ENCODE measurements at places on chromosomes 2 and 18. TPM values are rescaled to one million over a fixed set of nuclear protein-coding genes. Genes with fewer than 3 reads are reported as not detected.
A peak's percentile ranks its signal among the peaks of the same experiment; 100 is the strongest.

- DNase-seq = no peak
Observed at GRCh38 chr2:48755473-48755872, at the start of gene LHCGR. TSS of gene LHCGR (minus strand) at chr2:48755724. CDS start at chr2:48755671, 53 bp downstream.

GRCh38 chr18:36812678-36813077 lies 16.1 kb downstream of the TPGS2 start:
- no peak for DNase-seq

DNA sequence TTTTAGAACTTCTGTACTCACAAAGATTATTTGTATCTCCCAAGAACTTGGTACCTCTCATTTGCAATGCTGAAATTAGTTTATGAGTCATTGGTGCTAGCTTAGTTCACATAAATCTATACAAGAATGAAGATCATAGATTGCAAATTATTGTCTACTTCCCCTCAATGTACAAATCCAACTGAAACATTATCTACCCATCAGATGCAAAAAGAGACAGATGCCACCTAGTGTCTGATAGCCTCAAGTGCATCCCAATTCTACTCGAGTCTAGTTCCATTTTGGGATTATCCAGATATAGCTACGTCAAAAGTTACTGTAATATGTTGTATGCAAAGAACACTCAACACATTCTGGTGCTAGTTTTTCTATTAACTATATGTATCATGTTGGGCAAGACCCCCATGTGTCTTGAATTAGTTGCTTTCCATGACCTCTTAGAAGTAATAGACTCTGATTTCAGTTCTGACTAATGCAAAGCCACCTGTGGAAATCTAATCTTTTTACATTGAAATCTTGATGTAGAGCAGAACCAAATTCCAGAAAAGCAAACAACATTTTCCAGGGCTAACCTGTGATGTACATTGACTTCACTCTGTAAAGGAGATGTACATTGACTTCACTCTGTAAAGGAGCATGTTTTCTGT lies 210.0 kb downstream of the RBM43 start:
- DNase-seq = peak; percentile 52

- DNase-seq = no peak
Observed at GRCh38 chr18:59303006-59303405, 15.4 kb downstream of the CPLX4 start.

DNA sequence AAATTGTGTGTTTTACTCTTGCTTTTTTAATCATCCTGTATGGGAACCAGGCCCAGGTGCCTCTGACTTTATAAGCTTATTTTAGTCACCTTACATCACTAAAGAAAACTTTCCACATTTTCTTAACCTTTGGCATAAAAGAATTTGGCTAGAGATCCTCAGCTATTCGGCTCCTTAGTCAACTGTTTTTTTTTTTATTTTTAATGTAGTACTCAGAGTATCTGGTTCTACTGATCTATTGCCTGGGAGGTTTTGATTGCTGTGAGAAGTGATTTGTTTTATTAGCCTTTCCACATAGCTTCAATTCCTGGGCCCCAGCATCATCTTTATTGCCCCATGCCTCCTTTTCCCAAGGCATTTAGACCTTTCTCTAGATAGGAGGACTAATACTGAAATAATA lies 121.0 kb downstream of the MYO1B start:
- DNase-seq = peak; percentile 27

- no peak for DNase-seq
Observed at GRCh38 chr2:142920571-142920970, 43.1 kb downstream of the KYNU start.

GRCh38 chr18:36376361-36376760 lies 78.8 kb downstream of the FHOD3 start:
- DNase-seq = no peak

DNA sequence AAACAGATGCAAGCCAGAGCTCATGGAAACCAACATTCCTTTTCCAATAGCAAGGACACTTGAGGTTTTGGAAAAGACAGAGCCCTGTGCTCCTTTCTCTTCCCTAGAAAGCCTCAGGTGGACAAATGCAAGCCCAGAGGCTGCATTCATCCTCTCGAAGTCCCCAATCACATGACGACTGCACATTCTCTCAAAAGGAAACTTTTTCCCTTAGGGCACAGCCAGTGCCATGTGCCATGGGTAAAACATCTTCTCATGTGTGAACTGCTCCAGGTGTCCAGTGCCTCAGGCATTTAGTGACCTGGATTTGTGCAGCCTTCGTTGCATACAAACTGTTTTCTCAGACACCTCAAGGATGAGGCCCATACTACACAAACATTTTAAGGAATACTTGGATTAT lies 140.7 kb downstream of the LAMA1 start:
- DNase-seq = no peak

DNA sequence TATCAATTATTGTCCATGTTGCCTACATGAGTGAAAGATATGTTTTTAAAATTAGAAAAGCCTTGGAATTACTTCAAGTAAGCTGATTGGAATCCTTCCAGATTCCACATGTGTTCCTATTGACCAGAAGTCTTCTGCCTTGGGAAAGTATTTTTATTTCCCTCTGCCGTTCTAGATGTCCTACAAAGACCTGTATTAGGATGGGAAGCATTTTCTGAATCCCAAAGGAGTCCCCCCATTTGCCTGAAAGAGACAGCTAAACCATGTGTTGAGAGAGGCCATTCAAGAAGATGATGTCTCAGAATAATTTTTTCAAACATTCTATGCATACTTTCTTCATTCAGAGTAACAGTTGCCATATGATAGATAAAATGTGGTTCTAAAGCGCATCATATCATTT lies 19.0 kb upstream of the MYO1B start:
- no peak for DNase-seq

DNA sequence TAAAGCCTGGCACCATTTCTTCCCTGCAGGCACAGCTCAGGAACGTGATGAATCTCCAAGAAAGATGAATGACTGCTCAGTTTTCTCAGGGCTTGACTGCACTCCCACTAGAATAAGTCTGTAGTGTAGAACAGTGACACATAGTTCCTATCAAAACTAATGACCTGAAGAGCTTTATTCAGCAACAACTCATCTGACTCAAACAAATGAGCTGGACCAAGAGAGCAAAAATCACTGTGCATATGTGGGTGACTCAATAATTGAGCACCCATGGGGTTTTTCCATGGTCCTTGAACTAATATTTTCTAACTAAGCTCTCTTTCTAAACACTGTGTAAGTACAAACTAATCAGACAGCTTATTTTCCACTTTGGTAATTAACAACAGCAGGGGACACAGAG lies 61.1 kb upstream of the XDH start:
- peak; percentile 95 for DNase-seq

GRCh38 chr2:6913415-6914157 lies 3.6 kb upstream of the RNF144A start:
- DNase-seq = no peak

- DNase-seq = no peak
Observed at GRCh38 chr2:67576991-67577390, 179.9 kb downstream of the ETAA1 start.

- no peak for DNase-seq
Observed at GRCh38 chr18:60891936-60892335, 441.3 kb upstream of the CDH20 start.

DNA sequence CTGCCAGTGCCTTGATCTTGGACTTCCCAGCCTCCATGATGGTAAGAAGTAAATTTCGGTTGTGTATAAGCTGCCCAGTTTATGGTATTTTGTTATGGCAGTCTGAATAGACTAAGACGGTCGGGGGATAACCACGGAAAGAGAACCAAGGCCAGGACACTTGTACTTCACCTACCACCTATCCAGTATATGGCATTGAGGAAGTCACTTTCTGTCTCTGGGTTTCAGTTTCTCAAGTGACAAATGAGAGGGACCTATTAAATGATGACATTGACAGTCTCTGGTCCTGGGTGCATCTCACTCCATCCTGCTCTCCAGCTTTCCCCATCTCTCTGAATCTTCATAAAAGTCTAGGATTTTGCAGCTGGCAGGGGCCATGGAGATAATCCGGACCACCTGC lies 183.8 kb upstream of the MSH6 start:
- no peak for DNase-seq

GRCh38 chr2:236558993-236559978 lies 10.3 kb upstream of the ACKR3 start:
- no peak for DNase-seq

DNA sequence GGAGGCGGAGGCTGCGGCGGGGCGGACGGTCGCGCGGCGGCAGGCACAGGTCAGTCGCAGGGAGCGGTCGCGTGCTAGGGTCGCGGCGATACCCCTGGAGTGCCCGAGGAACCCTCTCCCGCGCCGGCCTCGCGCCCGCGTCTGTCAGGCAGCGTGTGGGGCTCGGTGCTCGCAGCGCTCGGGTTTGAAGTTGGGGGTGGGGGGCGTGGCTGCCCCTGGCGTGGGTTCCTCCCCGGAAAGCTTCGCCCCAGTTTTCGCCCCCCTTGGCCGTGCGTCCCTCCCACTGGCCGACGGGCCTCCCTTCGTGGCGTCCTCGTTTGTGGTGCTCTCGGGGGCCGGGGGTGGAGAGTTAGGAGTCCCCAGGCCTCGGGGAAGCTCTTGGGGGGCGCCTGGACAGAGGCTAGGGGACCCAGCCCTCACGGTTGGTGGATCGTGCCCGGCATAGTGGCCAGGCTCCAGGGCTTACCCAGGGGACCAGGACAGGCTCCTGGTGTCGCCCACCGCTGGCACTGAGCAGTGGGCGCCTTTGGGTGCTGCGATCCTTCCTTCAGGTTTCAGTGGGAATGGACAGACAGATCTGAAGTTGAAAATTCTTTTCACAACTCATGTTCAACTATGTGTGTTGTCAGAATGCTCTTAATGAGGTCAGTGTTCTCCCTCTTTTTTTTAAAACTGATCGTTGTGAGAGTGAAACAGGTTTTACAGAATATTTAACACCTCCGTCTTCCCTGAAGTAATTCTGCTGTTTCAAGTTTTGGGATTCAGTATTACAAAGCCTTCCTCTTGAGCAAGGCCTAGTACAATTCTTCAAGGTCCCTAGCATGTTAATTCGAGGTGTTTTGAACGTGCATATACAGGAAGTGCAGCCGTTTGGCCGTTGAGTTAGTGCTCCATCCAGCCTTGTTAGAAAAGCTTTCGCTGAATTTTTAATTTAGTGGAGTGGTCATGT lies 604 bp downstream of the RALBP1 start:
- DNase-seq = peak; percentile 45

GRCh38 chr2:70615222-70615621 lies 61.6 kb upstream of the TGFA start:
- DNase-seq = no peak

DNA sequence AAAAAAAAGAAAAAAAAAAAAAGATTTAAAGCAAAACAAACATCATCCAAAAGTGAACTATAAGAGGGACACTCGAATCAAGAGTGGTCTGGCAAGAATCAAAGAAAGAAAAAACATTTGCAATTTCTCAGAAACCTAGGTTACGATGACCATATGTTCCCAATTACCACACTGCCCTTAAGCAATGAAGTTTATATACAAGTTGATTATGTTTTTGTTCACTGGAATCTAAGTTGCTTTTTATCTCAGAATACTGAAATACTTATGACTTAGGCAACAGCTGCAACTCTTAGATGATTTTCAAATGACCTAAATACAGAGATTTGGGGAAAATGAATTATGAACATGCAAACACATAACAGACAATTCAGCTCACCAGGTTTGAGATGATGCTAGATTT lies 597.1 kb upstream of the CHAC2 start:
- no peak for DNase-seq

DNA sequence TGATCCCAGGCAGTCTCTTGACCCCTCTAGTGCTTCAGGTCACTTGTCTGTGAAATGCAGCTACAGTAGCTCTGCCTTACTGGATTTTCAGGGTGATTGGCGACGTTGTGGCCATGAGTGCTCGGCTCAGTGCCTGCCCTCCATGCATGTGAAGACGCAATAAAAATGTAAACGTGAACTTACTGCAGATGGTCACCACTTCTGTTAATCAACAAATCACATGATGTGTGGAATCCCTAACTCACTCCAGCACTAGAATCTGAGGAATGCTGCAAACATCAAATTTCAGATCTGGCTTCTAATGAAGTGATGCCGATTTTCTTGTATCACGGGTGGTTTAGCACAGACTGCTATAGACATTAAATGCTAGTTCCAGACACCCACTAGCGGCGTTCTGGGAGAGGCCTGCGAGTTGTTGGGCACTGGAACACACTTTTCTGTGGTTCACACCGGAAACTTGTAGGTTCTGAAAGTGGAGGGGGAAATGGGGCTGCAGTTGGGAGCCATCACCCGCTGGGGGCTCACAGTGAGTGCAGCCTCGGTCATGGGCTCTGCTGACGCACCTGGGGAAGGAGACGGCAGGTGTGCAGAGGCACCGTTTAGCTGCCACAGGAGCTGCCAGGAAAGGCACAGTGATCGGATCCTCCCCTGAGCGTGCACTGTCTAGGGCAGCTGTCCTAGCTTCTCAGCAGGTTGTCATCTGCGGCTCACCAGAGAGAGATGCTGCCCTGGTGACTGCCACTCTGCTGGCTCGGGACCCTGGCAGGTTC lies 6.5 kb downstream of the CNDP1 start:
- peak; percentile 38 for DNase-seq

DNA sequence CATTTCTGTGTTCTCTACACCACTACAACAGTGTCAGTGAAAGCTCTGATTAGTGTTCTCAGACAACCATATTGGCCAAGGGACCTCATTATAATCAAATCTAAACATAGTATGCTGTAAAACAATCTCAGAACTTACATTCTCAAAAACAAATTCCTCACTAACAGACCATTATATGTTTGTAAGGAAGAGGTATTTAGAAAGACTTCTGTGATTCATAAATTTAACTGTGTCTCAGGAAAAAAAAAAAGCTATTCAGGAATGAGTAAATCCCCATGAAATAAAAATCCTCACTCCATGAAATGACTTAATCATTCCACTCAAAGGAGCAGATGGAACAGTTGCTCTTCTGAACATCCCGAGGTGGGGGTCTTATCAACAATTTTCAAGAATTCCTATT lies 413.0 kb downstream of the CDH2 start:
- DNase-seq = peak; percentile 38

- DNase-seq = no peak
Observed at GRCh38 chr2:15797231-15797938, 143.0 kb upstream of the MYCN start.

DNA sequence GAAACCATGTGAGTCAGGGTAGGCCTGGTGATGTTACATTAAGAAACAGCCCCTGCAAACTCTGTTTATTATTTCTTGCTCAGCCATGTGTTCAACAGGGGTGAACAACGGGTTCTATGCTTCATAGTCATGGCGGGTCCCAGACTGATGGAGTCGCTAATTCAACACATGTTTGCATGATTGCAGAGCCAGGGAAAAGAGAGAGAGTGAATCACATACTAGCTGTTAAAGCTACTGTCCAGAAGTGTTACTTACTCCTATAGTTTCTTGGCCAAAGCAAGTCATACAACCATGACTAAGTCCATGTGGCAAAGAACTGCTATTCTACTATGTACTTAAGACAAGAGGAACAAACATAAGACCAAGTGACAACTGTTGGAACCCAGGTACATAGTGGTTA lies 241.2 kb upstream of the SKOR2 start:
- DNase-seq = no peak

GRCh38 chr18:77366720-77367641 lies 117.3 kb downstream of the GALR1 start:
- peak; percentile 27 for DNase-seq

The PDE11A gene
- total RNA-seq = 5.8 TPM

The SCN1A gene
- not detected for total RNA-seq

The PLEKHH2 gene
- total RNA-seq = 19.1 TPM

The LRATD1 gene
- 13.4 TPM for total RNA-seq

The CLEC4F gene
- not detected for total RNA-seq

The SIX3 gene
- not detected for total RNA-seq

The SCN3A gene
- 23.8 TPM for total RNA-seq

The EVX2 gene
- total RNA-seq = not detected

The LOXHD1 gene
- not detected for total RNA-seq

The ST6GAL2 gene
- total RNA-seq = 1.4 TPM

The ALPP gene
- total RNA-seq = not detected

The TUBB8B gene
- total RNA-seq = not detected

The TGFA gene
- total RNA-seq = 91.7 TPM
